Muscle of back (tissue), 13 donors: ENCODE measurements at places on chromosomes 3 and 15.

DNA sequence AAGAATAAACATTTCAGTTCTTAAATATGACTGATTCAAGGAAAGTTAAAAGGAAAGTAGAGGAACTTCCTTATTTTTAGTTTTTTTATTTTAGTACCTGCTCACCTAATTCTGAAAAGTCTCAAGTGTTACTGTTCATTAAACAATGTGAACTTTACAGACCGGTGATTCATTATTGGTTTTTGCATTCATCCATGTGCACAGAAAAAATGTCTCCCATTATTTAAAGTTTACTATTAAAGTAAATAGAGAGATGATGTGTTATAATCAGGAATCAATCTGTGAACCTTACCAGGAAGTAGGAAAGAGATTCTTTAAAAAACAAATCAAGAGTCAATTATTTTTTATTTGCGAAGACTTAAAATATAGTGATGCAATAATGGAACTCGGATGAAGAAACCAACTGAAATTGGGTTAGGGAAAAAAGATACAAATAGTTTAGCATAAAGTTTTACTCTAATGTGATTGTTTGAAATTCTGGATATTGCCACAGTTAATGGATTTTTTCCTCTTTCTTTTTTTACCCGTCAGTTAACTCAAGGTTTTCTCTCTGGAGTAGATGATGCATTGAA, 119.4 kb upstream of the SAMMSON start:
- DNase-seq: no peak

DNA sequence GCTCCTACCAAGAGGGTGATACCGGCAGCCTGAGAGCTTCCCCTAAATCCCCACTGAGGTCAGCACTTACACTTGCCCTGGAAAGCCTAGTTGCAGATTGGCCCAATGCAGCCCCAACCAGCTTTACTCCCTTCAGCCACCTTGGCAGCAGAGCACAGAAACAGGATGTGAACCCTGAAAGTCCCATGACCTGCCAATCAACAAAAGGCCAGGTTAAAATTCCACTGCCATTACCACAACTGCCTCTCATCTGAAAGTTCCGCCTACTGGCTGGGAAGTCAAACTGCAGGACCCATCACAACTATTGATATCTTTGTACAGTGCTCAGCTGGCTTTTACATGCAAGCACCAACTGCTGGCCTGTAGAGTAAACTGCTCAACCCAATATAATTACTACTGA, 156.2 kb downstream of the ZMAT3 start:
- DNase-seq: no peak

- no peak for DNase-seq
Measured at GRCh38 chr15:42788725-42789124, 51.8 kb upstream of the CDAN1 start.

GRCh38 chr15:67002368-67002767, 63.0 kb upstream of the SMAD3 start:
- no peak for DNase-seq

DNA sequence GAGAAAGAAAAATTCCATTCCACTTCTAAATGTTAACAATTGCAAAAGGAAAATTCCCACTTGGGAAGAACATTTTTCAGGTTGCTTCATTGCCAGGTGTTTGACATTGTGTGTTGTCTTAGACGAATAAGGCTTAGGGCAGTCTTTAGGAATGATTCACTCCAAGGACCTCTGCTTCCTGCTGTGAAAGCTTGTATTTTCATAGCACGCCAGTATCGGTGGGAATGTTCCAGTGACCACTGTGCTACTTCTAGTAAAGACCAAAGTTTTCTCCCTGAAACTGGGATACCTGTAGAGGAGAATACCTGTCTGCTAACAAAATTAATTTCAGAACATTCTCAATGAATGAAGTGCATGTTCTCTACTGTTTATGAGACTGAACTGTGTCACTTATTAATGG, 64.1 kb downstream of the CDIN1 start:
- DNase-seq: no peak

DNA sequence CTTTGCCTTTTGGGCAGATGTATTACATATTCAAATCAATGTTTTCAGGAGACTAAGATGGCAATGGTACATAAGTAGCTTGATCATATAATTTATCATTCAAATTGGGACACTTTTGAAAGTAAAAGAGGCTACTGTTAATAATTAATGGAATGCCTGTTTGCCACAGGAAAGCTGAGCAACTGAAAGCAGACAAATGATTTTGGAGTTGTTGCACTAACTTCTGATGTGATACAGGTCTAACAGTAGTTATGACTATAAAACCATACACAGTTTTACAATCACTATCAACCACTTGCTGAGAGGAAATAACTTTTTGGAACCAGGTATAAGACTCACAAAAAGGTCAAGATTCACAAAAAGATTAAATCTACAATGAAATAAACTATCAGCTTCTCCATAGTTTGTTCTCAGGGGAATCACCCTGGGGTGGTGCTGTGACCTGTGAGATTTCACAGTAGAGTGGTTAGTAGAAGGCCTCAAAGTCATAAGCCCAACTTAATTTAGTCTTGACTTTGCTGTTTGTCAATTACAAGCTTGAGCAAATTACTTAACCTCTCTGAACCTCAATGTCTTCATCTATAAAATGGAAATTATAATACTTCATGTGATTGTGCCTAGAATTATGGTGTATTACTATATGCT, 42.7 kb downstream of the HHLA2 start:
- DNase-seq: no peak

- no peak for DNase-seq
Measured at GRCh38 chr3:14141144-14141543, 16.3 kb downstream of the TMEM43 start.

DNA sequence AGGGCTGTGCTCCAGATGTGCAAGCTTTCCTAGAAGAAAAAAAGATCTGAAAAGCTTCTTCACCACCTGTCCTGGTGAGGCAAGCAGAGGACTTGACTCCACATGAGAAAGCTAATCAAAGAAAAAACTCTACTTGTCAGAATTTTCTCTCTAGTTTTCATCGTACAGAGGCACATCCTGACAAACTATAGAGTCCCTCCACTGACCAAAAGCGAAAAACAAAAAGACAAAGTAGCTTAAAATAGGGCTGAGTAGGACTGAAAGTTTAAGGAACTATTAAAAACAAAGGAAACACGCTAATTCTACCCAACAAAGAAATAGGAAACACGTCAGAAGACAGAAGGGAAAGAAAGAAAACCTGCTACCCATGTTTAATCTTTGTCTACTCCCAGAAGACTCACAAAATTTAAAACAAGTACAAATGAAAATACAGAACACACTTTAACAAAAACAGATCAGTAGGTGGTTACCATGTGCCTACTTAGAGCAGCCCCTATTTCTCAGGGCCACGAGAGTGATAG, 26.5 kb downstream of the NANOGP8 start:
- DNase-seq: no peak

DNA sequence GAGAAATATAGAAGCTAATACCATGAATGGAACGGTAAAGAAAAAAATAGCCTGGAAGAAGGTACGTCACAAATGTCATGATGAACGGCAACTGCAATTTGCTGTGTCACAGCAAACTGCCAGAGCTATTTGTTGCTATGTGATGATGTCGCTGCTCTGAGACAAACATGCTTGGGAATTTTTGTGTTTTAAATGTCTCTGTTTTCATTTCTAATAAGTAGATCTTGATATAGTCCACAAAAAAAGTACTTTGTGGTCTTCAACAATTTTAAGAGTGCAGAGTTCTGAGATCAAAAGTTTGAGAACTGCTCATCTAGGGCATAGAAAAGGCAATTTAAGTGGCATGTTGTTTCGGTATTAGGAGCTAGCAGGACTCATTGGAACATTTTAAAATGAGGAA, 4.3 kb upstream of the NR1D2 start:
- DNase-seq: no peak

DNA sequence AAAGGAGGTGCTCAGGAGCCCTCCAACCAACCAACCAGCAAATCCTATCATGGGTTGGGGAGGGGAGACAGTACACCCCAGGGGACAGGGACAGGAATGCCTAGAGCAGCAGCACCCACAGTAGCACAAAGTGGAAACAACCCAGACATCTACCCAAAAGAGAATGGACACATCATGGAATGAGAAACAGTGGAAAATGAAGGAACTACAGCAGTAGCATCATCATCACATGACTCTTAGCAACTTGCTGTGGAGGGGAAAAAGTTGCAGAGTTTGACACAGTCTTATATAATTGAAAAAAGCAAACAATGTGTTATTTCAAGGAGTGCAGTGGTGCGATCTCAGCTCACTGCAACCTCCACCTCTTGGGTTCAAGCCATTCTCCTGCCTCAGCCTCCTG, 11.0 kb downstream of the C3orf22 start:
- DNase-seq: no peak

DNA sequence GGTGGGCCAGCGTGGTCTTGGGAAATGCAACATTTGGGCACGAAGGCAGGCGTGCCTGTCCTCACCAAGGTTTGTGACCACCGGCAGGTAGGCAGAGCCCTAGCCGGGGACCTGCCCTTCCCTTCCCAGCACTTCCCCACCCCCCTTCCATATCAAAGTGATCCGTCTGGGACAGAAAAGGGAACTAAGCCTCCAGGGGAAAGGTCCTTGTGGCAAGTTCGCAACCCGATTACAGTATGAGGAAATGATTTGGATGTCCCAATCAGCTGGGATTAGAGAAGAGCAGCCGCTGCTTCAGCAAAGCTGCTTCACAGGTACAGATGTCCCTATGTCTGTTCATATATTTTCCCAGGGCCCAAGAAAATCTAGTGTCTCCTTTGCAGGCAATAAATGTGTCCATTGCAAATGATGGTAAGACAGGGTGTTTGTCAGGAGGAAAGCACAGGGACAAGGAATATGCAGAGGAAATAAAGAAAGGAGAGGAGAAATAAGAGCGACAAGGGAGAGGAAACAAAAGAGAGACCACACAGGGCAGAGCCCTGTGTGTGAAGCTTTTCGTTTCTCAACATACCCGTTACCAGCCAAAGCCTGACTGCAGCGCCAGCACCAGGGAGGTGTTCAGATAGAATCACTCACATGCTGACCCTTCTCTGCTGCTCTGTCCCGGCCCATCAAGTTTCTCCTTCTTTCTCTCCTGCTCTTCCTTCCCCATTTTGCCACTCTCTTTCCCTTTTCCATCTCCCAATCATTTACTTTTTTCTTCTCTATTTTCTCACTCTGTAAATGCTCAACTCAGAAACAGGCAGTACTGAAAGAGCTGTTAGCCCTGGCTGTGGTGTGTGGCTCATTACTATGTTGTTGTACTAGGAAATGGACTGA, 17.4 kb upstream of the SECISBP2L start:
- DNase-seq: no peak

DNA sequence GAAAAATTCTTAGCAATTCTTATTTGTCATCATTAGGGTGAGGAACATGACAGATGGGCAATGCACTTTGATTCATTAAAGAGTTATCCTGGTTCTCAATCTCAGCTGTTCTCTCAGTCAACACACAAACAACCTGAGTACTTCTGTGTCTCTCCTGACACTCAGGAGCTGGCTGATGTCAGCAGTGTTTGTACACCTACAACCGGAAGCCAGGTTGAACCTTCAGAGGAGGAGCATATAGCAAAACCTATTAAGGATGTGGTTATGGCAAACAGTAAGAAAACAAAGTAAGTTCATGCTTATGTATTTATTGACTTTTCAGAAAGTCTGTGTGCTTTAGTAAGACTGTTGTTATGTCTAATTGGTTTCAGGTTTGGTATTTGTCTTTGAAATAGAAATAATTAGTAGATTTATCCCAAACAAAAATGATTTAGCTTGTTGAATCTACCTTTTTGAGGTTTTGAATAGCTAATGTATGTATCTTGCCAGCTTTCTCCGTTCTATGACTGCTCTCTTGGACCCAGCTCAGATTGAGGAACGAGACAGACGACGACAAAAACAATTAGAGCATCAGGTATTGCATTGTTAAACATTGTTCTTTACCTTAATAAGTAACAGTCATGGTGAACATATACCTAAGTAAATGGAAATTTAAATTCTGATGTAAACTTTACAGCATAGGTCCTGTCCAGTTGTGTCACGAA, 36.6 kb downstream of the CCDC66 start:
- no peak for DNase-seq

DNA sequence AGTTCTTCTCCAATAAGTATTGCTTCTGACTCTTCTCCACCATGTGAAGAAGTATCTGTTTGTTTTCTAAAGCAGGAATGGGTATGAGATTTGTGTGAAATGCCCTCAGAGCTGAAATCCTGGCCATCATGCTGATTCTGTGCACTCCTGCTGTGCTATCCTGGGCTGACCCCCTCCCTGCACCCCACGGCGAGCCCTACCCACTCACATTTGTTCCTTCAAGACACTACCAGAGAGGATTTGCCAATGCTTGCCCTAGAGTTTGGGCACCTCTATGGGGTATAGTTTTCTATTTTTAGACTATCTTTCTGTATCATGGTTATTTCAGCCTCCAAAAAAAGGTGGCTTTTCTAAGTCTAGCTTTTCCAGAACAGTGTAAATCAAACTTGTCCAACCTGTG, 18.5 kb downstream of the TXNRD3 start:
- no peak for DNase-seq

DNA sequence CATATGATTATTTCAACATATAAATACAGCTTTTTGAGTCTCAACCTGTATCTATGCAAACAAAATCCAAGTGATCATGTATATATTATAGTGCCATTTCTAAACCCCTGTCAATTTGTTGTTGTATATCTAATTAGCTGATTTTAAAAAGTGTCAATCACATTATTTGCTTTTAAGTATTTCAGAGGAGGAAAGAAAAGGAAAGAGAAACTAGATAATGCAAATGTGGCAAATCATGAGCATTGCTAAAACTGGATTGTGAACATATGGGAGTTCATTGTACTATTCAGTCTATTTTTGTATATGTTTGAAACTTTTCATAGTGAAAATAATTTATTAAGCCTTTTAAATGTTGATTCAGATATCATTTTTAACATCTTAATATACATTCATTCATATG, 190.7 kb downstream of the ZIC4 start:
- DNase-seq: no peak

DNA sequence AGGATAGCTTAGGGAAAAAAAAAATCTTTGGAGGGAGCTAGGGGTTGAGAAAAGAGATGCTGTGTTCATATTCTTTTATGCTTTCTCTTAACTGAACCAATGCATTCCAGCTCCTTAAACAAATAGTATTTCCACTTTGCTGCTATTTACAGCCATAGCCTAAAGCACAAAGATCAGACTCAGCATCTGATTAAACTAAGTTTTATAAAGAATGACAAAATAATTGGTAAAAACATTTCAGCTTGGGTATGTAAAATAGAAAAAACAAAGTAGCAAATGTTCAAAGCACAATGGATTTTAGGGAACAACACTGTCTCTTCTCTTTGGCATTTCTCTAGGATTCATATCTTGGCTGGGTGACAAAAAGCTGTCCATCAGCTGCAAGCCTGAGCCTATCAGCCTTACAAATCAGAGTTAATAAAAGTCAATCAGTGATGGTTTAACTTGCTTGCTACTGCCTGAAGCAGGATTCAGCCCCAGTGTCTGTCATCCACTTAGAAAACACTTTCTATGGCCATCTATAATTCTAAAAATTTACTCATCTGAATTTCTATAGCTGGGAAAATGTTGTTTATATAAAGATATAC, 232.1 kb upstream of the CDIN1 start:
- no peak for DNase-seq

- no peak for DNase-seq
Measured at GRCh38 chr3:42051384-42052131, 39.6 kb upstream of the TRAK1 start.
